Kidney glomerular epithelial cell (primary cell): ENCODE measurements at places on chromosomes 2 and 18.

- no peak for DNase-seq
These were observed 23.0 kb upstream of the SPAG16 start for GRCh38 chr2:213261237-213261636.

DNA sequence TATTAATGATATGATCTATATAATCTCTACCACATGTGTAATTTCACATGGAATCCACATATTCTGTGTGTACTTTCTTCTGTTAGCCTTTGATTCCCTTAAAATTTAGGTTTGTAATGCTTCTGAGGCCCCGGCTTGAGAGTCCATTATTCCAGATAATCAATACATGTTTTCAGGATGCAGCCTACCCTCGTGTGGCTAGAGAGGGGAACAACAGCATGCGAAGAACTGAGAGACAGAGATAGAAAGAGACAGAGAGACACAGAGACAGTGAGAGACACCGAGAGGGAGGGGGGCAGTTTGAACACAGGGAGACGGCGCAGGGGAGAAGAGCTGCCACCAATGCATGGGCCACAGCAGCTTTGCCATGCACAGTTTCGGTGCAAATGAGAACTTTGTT, 185.4 kb downstream of the SNTG2 start:
- no peak for DNase-seq

DNA sequence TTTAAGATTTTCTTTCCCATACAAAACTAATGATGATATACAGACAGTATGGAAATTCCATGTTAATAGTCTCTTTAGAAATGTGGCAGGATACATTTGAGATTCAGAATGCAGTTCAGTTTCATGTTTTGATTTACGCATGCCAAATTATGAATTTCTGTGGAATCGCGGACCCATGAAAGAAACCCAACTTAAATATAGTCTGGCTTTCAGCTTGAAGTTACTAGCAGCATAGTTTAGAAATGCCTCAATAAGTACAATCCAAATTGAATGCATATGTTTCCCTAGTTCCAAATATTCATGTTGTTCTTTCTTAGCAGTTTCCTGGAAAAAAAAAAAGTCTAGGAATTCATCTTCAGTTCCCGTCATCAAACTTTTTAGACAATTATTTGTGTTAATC, 164.1 kb upstream of the RASGRP3 start:
- no peak for DNase-seq

DNA sequence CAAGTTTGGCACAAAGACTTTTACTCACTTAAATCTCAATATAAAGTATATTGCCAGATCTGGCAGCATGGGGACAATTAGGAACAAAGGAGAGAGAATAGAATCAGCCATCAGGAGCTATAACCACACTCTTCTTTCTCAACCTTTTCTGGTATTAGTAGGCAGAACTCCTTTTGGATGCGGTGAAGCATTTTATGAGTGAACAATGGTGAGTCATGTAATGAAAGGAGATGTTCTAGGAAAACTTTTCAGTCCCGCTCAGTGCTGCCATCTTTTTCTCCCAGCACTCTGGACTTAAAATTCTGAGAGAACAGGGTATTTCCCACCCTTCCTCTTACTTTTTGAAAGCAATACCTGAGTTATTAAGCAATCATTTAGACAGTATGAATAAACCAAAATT, 32.2 kb downstream of the PLEKHA3 start:
- peak; percentile 47 for DNase-seq

- no peak for DNase-seq
These were observed 11.5 kb downstream of the NPC1 start for GRCh38 chr18:23574611-23575308.

DNA sequence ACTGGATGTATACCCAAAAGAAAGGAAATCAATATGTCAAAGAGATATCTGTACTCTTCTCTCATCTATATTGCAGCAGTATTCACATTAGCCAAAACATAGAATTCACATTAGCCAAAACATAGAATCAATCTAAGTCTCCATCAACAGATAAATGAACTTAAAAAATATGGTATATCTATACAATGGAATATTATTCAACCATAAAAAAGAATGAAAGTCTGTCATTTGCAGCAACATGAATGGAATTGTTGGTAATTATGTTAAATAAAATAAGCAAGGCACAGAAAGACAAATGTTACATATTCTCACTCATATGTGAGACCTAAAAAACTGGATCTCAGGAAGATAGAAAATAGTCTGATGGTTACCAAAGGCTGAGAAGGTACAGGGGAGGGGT, 212.1 kb upstream of the ZC3H15 start:
- DNase-seq: no peak

- no peak for DNase-seq
These were observed 235.1 kb upstream of the ZNF804A start for GRCh38 chr2:184363213-184363612.

DNA sequence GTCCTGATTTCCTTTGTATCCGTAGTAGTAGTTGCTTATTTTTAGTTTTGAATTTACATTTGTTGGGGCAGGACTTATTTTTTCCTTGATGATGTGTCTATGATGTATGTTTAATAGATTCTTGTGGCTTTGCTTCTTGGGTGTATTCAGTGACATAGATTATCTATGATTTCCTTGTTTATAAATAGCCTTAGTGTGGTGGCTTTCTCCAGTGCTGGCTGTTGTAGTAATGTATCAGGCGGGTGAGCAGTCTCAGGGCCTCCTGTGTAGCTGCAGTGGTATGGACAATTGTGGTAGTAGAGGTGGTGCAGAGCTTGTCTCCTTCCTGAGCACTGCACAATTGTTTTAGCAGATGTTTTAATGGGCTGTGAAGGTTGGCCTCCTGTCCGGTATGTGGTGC, 60.5 kb downstream of the SMCHD1 start:
- no peak for DNase-seq

GRCh38 chr2:157596992-157597681, 31.5 kb downstream of the ACVR1C start:
- peak; percentile 2 for DNase-seq

DNA sequence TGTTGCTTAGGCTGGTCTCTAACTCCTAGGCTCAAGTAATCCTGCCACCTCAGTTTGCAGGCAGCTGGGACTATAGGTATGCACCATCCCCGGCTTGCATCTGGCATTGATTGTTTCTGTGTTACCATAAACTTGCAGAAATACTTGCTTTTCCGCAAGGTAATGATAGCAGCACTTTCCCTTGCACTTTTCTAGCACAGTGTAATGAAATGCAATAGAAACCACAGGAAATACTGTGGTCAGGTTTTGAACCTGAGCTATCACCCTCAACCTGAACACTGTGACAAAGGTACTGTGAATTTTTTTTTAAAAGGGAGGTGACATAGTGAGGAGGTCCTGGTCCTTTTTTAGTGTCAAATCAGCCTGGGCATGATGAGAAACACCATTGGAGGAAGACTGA, 38.3 kb downstream of the DHRS9 start:
- no peak for DNase-seq

DNA sequence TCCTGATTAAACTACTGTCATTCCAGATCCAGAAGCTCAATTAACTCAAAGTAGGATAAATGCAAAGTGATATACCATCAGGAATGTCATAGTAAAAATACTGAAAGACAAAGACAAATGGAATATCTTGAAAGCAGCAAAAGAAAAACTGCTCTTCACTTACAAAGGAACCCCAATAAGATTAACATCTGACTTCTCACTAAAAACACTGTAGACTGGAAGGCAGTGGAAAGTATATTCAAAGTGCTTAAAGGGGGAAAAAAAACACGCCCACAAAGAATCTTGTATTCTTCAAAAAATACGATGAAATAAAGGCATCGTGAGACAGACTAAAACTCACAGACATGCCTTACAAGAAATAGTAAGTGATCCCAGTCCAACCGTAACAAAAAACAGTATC, 195.7 kb downstream of the DOK6 start:
- DNase-seq: no peak

- DNase-seq: no peak
These were observed 15.0 kb upstream of the BMPR2 start for GRCh38 chr2:202361108-202361507.

GRCh38 chr18:59477849-59478248, 118.8 kb upstream of the LMAN1 start:
- DNase-seq: no peak

GRCh38 chr2:2581331-2582159, 250.5 kb upstream of the MYT1L start:
- no peak for DNase-seq

DNA sequence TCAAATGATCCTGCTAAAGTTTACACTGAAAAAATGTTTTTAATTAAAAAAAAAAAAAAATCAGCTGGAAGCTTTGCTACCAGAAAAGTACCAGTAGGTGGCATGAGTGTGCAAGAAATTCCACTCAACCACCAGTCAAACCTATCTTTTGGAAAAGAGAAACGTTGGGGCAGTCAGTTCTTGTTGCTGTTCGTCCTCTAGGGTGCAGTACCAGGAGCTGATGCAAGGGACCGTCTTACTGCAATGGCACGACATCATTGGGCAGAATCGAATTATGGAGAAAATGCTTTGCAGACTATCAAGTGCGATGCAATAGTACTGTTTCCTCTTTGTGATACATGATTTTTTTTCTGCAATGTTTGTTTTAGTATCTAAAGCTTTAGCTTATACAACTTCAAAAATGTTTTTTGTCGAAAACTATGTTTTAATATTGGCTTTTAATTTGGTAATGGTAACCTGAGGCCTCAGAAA, 18.3 kb downstream of the YPEL5 start:
- DNase-seq: peak; percentile 90

DNA sequence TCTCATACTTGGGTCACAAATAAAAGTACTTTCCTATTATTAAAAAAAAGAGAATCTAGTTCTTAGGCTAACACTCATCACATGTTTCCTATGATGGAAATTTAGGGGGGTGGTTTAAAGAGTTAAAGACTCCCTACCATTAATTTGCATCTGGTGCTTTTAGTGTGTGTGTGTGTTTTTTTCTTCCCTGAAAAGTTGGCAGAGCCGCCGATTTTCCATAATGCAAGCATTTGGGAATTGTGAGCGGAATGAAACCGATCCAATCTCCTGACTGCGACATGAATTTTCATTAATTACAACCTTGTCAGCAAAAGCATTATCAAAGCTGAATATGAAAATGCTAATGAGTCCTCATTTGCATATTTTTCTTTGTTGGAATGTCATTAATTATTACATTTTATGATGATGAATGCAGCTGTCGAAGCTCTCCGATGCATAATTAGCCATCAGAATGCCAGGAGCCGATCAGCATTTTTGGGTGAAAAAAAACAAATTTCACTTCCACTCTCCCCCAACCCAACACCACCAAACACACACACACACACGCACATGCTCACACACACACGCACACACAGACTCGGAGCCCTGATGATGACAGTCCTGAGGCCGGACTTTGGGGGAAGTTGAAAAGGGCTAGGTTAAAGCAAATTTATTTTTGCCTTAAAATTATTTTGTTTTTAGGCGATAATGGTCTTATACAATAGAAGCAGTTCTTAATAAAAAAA, 165.4 kb downstream of the TCF4 start:
- DNase-seq: no peak

DNA sequence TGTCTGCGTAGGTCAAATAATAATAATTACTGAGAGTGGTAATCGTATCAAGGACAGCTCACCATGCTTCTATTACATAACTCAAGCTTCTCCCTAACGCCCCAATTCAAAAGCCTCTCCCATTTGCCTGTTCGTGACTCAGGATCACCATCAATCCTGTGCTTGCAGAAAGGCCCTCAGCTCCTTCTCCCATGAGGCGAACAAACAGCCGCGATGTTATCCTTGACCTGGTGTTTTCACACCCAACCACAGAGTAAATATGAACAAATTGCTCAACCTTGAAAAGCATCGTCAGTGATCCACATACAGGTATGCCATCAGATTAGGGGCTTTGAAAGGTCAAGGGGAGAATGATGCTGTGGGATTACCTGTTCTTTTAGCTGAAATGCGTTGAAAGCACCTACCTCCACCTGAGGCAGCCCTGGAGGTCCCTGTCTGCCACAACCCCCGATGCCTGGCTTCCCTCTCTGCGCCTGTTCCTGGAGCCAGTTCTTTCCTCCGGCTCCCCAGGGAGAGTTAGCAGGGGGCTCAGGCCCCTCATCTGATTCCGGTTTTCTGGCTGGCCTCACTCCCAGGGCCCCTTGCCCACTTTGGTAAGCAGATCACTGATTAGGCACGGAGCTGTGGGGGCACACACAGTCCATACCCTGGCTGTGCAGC, 39.1 kb upstream of the ODC1 start:
- peak; percentile 14 for DNase-seq

DNA sequence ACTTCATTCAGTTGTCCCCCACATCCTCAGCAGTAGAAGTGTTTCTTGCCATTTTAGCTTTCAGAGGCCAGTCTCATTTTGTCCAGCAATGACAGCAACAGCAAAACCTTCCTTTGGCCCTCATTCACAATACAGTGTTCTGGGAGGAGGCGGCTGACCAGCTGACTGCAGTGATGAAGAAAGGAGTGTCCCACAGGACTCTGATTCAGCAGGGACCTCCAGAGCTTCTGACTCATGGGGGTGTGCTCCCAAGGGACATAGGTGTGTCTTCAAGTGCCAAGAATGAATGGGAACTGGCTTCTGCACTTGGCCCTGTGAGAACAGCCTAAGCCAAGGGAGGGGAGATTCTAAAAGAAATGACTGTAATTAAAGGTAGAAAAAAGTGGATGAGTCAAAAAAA, 147.0 kb upstream of the PELI1 start:
- DNase-seq: peak; percentile 14

DNA sequence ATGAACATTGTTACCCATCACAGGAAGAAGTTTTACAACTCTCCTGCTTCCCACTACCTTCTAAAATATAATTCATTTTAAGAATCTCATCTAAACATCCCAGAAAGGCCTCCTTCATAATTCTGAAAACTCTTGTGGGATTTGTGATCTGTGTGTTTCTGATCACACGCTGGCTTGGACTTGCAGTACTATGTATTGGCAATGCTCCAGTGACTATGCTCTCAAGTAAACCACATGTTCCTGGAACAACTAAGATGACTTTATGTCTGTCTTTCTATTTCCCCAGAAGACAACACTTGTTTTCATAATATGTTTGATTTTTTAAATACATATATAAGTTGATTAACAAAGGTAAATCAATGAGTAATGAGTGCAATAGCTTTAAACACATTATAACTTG, 376.6 kb upstream of the NETO1 start:
- DNase-seq: no peak

GRCh38 chr2:180730976-180731375, 249.4 kb upstream of the UBE2E3 start:
- DNase-seq: no peak

DNA sequence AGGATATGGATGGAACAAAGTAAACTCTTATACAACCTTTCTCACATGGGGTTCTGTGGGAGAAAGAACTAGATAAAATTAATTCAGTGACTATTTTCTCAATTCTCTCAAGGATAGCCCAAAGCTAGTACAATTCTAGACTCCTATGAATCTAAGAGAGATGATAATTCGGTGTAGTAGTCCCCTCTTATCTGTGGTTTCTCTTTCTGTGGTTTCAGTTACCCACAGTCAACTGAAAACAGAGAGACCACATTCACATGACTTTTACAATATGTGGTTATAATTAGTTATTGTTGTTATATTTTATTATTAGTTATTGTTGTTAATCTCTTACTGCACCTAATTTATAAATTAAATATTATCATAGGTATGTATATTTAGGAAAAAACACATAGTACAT, 53.5 kb upstream of the C2orf15 start:
- DNase-seq: no peak

- no peak for DNase-seq
These were observed 16.6 kb downstream of the SLC9A4 start for GRCh38 chr2:102489646-102490045.
